ENCODE measurements at places on chromosomes 5 and 9. TPM values are rescaled to one million over a fixed set of nuclear protein-coding genes. Genes with fewer than 3 reads are reported as not detected.

The ORM2 gene
- polyA plus RNA-seq: not detected

The DAB2 gene
- polyA plus RNA-seq: 221 TPM

The GDNF gene
- 17.5 TPM for polyA plus RNA-seq

The UGT3A2 gene
- polyA plus RNA-seq: 20.1 TPM

The SPEF2 gene
- polyA plus RNA-seq: 80.3 TPM

The PPP1R26 gene
- polyA plus RNA-seq: 31.2 TPM

The NELFB gene
- 48.0 TPM for polyA plus RNA-seq

The LRRC19 gene
- polyA plus RNA-seq: 19.4 TPM

The JAKMIP2 gene
- polyA plus RNA-seq: 6.6 TPM

The IL13 gene
- 0.08 TPM for polyA plus RNA-seq

The FOXD4L4 gene
- polyA plus RNA-seq: not detected

The GHR gene
- 27.3 TPM for polyA plus RNA-seq

The GRM6 gene
- 1.9 TPM for polyA plus RNA-seq

The RNF208 gene
- polyA plus RNA-seq: 5.8 TPM

The NPM1 gene
- polyA plus RNA-seq: 1,684 TPM

The TAF1L gene
- 0.10 TPM for polyA plus RNA-seq

The MCIDAS gene
- polyA plus RNA-seq: 0.71 TPM

The ENTREP1 gene
- polyA plus RNA-seq: 5.0 TPM

The CCNG1 gene
- polyA plus RNA-seq: 238 TPM

The ADRA1B gene
- polyA plus RNA-seq: 2.6 TPM

The C9 gene
- 0.37 TPM for polyA plus RNA-seq

The FANCG gene
- 58.0 TPM for polyA plus RNA-seq

The SAXO1 gene
- 0.20 TPM for polyA plus RNA-seq

The KLF4 gene
- polyA plus RNA-seq: 6.4 TPM

The STK32A gene
- polyA plus RNA-seq: 23.9 TPM

The NUTM2G gene
- 1.1 TPM for polyA plus RNA-seq

The FBN2 gene
- polyA plus RNA-seq: 101 TPM

The COL23A1 gene
- polyA plus RNA-seq: 6.2 TPM

The ZNF367 gene
- polyA plus RNA-seq: 12.7 TPM

The PLPP7 gene
- polyA plus RNA-seq: 1.9 TPM

The EXD3 gene
- polyA plus RNA-seq: 14.1 TPM

The SIMC1 gene
- polyA plus RNA-seq: 20.5 TPM

The HAVCR2 gene
- polyA plus RNA-seq: 18.2 TPM

The RNF183 gene
- polyA plus RNA-seq: 5.1 TPM

The PCDHGB2 gene
- polyA plus RNA-seq: 4.0 TPM

The IFNB1 gene
- polyA plus RNA-seq: not detected

The SOX30 gene
- polyA plus RNA-seq: 0.50 TPM

The GRAMD2B gene
- 31.1 TPM for polyA plus RNA-seq

The ITGA1 gene
- 60.0 TPM for polyA plus RNA-seq

The GRXCR2 gene
- not detected for polyA plus RNA-seq

The SLC6A7 gene
- polyA plus RNA-seq: 0.12 TPM

The CARTPT gene
- polyA plus RNA-seq: not detected

The F2RL1 gene
- 38.4 TPM for polyA plus RNA-seq

The UNC13B gene
- polyA plus RNA-seq: 27.8 TPM

The PGM5 gene
- 38.2 TPM for polyA plus RNA-seq

The SPINK13 gene
- 1.1 TPM for polyA plus RNA-seq

The NPDC1 gene
- 18.4 TPM for polyA plus RNA-seq

The ELAVL2 gene
- 5.0 TPM for polyA plus RNA-seq

The PCDHGB7 gene
- polyA plus RNA-seq: 17.3 TPM

The SOHLH1 gene
- polyA plus RNA-seq: not detected

The SURF4 gene
- 157 TPM for polyA plus RNA-seq

The STPG3 gene
- polyA plus RNA-seq: 1.5 TPM

The ACSL6 gene
- polyA plus RNA-seq: 1.4 TPM

The MSX2 gene
- 1.0 TPM for polyA plus RNA-seq

The CDH6 gene
- polyA plus RNA-seq: 89.6 TPM

The MARCOL gene
- polyA plus RNA-seq: not detected

The EDIL3 gene
- polyA plus RNA-seq: 56.9 TPM

The PCDHGB6 gene
- polyA plus RNA-seq: 7.3 TPM

All from left kidney (tissue), 8 donors.